ENCODE measurements at places on chromosomes 7 and 10. TPM values are rescaled to one million over a fixed set of nuclear protein-coding genes. Genes with fewer than 3 reads are reported as not detected.

DNA sequence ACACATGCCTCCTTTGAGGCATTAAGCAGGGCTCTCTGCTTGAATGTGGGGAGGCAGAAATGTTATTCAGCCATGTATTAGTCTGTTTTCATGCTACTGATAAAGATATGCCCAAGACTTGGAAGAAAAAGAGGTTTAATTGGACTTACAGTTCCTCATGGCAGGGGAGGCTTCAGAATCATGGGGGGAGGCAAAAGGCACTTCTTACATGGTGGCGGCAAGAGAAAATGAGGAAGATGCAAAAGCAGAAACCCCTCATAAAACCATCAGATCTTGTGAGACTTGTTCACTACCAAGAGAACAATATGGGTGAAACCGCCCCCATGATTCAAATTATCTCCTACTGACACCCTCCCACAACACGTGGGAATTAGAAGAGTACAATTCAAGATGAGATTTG lies 37.9 kb downstream of the ST7 start:
- DNase-seq, result no peak
- no peaks in the 10 kb centered on the region for H3K36me3 ChIP-seq
- no peak overlapping the region for H3K27ac ChIP-seq
- no peak overlapping the region for H3K4me3 ChIP-seq
- no peaks in the 10 kb centered on the region for H3K4me1 ChIP-seq

Gene HTR5A
- polyA plus RNA-seq, result not detected

DNA sequence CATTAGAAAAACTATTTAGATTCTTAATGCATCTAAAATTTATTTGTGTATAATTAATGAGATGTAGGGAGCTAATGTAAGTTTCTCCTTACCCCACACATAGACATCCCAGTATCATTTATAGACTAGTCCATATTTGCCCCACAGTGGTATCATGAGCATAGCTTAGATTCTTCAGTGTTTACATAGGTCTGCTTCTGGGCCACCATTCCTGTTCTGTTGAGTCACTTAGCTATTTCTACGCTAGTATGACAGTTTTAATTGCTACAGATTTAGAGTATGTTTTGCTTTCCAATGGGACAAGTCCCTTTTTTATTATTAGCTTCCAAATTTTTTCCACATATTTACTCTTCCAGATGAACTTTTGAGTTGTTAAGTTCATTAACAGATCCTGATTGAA lies 69.4 kb downstream of the MCMBP start:
- no peak overlapping the region for H3K4me3 ChIP-seq
- DNase-seq, result peak; percentile 8

Gene TRIL
- 2.0 TPM for polyA plus RNA-seq

Gene SHTN1
- 9.6 TPM for polyA plus RNA-seq

DNA sequence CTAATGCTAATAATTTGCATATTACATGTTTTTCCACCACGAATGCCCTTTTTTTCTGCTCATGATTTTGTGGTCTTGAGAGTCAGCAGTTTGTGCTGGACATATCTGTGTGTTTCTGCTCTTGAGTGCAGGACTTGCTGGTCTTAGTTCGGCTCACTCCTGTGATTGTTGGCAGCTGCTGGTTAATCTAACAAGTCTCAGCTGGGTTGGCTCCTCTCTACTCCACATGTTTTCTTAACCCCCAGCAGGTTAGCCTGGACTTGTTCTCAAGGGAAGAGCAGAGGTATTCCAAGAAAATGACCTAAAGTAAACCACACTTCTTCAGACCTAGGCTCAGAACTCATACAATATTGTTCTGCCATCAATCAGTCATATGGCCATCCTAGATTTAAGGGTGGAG lies 1238.9 kb downstream of the XPNPEP1 start:
- no peaks in the 10 kb centered on the region for H3K36me3 ChIP-seq
- H3K27ac ChIP-seq, result no peak overlapping the region
- no peaks in the 10 kb centered on the region for H3K4me1 ChIP-seq

- H3K27ac ChIP-seq, result no peak overlapping the region
- no peak for DNase-seq
- H3K36me3 ChIP-seq, result no peaks in the 10 kb centered on the region
- no peaks in the 10 kb centered on the region for H3K27me3 ChIP-seq
- H3K4me3 ChIP-seq, result no peak overlapping the region
Observed at GRCh38 chr10:15200626-15201025, 32.1 kb upstream of the NMT2 start.

Gene OPALIN
- polyA plus RNA-seq, result not detected

DNA sequence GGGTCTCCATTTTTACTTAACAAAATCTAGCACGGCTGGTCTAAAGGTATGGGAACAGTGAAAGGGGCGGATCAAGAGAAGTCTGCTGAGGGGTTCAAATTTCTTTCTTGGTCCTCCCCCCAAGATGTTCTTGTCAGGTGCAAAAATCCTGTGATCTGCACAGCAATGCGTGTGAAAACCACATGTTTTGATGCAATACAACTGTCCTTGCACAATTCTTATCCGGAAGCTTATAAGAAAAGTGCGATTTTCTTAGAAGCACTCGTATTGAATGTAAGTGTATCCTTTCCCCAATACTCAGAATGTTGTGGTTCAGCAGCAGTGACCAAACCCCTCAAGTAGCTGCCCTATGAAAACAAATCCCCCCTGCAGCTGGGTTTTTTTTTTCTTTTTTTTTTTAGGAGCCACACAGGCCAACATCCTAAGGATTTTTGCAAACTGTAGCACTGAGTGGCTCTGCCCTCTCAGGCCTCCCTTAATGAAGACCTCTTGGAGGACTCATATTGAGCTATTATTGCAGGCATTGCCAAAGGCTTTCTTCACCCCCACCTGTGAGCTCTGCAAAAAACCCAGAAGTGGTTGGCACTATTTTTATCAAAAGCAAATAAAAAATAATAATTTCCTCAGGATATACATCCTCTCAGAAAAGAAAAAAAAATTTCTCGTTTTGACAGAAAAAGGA lies 151.9 kb upstream of the ITGB1 start:
- H3K36me3 ChIP-seq, result no peaks in the 10 kb centered on the region
- H3K4me1 ChIP-seq, result peaks cover 4% of the 10 kb centered on the region
- no peaks in the 10 kb centered on the region for H3K27me3 ChIP-seq
- DNase-seq, result no peak

GRCh38 chr7:74656441-74656836 lies 1.1 kb upstream of the GTF2I start:
- H3K27ac ChIP-seq, result peak overlapping the region; percentile 96
- peaks cover 31% of the 10 kb centered on the region for H3K4me1 ChIP-seq
- no peaks in the 10 kb centered on the region for H3K36me3 ChIP-seq

GRCh38 chr10:72308320-72308987 lies 34.7 kb downstream of the DDIT4 start:
- H3K4me3 ChIP-seq, result no peak overlapping the region
- peaks cover 7% of the 10 kb centered on the region for H3K4me1 ChIP-seq
- no peak overlapping the region for H3K27ac ChIP-seq
- H3K27me3 ChIP-seq, result no peaks in the 10 kb centered on the region
- peak; percentile 64 for DNase-seq
- no peaks in the 10 kb centered on the region for H3K36me3 ChIP-seq

GRCh38 chr10:88659725-88660597 lies 4.3 kb upstream of the LIPF start:
- H3K36me3 ChIP-seq, result no peaks in the 10 kb centered on the region
- H3K27ac ChIP-seq, result no peak overlapping the region
- H3K27me3 ChIP-seq, result no peaks in the 10 kb centered on the region
- no peak overlapping the region for H3K4me3 ChIP-seq

- H3K4me3 ChIP-seq, result no peak overlapping the region
- no peaks in the 10 kb centered on the region for H3K4me1 ChIP-seq
- no peak for DNase-seq
- no peaks in the 10 kb centered on the region for H3K36me3 ChIP-seq
- H3K27me3 ChIP-seq, result no peaks in the 10 kb centered on the region
Observed at GRCh38 chr7:116219288-116219687, 8.9 kb downstream of the TES start.

Gene FAM13C
- polyA plus RNA-seq, result 13.5 TPM

Gene FAM25G
- polyA plus RNA-seq, result not detected

- no peak for DNase-seq
- H3K36me3 ChIP-seq, result no peaks in the 10 kb centered on the region
- no peak overlapping the region for H3K27ac ChIP-seq
- no peaks in the 10 kb centered on the region for H3K27me3 ChIP-seq
Observed at GRCh38 chr7:154879629-154880028, 123.3 kb downstream of the PAXIP1 start.

Gene SPDYE2B
- 0.72 TPM for polyA plus RNA-seq

- H3K27me3 ChIP-seq, result peaks cover 2% of the 10 kb centered on the region
- H3K27ac ChIP-seq, result no peak overlapping the region
- H3K4me1 ChIP-seq, result no peaks in the 10 kb centered on the region
- H3K4me3 ChIP-seq, result no peak overlapping the region
- no peaks in the 10 kb centered on the region for H3K36me3 ChIP-seq
- no peak for DNase-seq
Observed at GRCh38 chr10:131677671-131678070, 223.1 kb upstream of the PPP2R2D start.

GRCh38 chr10:59831658-59832503 lies 74.5 kb downstream of the CCDC6 start:
- DNase-seq, result no peak
- peaks cover 34% of the 10 kb centered on the region for H3K4me1 ChIP-seq
- no peaks in the 10 kb centered on the region for H3K36me3 ChIP-seq
- no peaks in the 10 kb centered on the region for H3K27me3 ChIP-seq
- peak overlapping the region; percentile 50 for H3K27ac ChIP-seq
- H3K4me3 ChIP-seq, result no peak overlapping the region

DNA sequence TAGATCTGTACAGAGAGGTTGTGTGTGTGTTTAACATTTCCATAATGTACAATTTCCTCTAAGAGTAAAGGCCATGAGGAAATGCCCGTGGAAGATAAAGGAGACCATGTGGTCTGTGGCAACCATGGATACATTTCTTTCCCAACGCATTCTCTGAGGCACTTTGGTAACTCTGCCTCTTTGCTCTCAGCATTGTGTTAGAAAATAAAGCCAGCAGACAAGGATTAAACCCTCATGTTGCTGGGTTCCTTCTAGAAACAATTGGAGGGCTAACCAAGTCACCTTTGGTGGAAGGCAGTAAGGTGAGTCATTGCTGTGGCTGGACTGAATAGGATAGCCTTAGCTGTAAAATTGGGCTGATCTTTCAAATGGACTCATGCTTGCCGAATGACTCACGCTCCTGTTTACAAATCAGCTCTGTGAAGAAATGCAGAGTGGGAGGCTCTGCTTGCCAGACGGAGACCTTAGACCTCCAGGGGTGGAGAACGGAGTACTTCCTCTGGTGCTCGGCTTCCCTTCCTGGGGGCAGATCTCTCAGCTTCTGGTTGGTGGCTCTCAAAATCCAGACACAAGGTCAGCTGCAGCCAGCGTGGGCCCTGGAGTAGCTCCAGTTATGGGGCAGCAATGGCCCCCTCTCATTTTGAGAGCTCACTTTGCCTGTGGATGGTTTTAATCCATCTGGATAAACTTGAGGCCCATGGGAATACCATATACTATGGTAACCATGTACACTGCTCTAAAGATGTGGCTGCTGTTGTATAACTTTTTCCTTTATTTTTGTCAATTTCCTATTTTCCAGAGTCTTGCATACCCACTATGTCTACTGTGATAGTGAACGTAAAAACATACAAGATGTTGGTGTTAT lies 137.3 kb downstream of the TCF7L2 start:
- no peaks in the 10 kb centered on the region for H3K27me3 ChIP-seq
- H3K27ac ChIP-seq, result no peak overlapping the region
- H3K4me3 ChIP-seq, result no peak overlapping the region

GRCh38 chr10:129386415-129387257 lies 80.4 kb upstream of the MGMT start:
- no peak overlapping the region for H3K27ac ChIP-seq
- no peaks in the 10 kb centered on the region for H3K4me1 ChIP-seq
- no peaks in the 10 kb centered on the region for H3K36me3 ChIP-seq
- H3K4me3 ChIP-seq, result no peak overlapping the region
- no peak for DNase-seq
- no peaks in the 10 kb centered on the region for H3K27me3 ChIP-seq

GRCh38 chr10:110644598-110645462 lies 694 bp downstream of the RBM20 start:
- H3K4me3 ChIP-seq, result peak overlapping the region; percentile 93
- no peaks in the 10 kb centered on the region for H3K36me3 ChIP-seq
- H3K4me1 ChIP-seq, result peaks cover 59% of the 10 kb centered on the region
- H3K27me3 ChIP-seq, result no peaks in the 10 kb centered on the region

DNA sequence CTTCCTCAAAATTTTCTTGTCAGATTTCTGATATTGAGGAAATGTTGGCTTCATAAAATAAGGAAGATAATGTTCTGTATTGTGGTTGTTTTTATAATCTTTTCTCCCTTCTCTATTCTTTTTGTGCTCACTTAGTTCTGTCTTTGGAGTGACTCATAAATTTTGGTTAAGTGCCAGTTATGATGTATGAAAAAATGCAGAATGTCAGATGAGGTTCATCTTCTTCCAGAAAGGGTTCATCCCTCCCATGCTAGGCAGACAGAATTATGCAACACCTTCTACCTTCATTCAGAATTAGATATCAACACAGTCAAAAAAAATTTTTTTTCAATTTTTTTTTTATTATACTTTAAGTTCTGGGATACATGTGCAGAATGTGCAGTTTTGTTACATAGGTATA lies 36.6 kb upstream of the CYP2C19 start:
- no peaks in the 10 kb centered on the region for H3K4me1 ChIP-seq
- H3K27ac ChIP-seq, result no peak overlapping the region
- no peaks in the 10 kb centered on the region for H3K27me3 ChIP-seq
- H3K36me3 ChIP-seq, result no peaks in the 10 kb centered on the region

GRCh38 chr7:158312789-158313188 lies 274.8 kb downstream of the PTPRN2 start:
- no peaks in the 10 kb centered on the region for H3K36me3 ChIP-seq
- DNase-seq, result no peak
- H3K4me1 ChIP-seq, result no peaks in the 10 kb centered on the region
- H3K27me3 ChIP-seq, result no peaks in the 10 kb centered on the region
- no peak overlapping the region for H3K4me3 ChIP-seq

GRCh38 chr10:71727105-71727737 lies 7.6 kb upstream of the C10orf105 start:
- peaks cover 13% of the 10 kb centered on the region for H3K4me1 ChIP-seq
- peak overlapping the region; percentile 79 for H3K27ac ChIP-seq
- no peaks in the 10 kb centered on the region for H3K36me3 ChIP-seq
- no peak for DNase-seq
- no peak overlapping the region for H3K4me3 ChIP-seq

All from cardiac muscle cell (in vitro differentiated cells and primary cell).